DMS53 (cell line): ENCODE measurements at places on chromosomes 4 and X.

DNA sequence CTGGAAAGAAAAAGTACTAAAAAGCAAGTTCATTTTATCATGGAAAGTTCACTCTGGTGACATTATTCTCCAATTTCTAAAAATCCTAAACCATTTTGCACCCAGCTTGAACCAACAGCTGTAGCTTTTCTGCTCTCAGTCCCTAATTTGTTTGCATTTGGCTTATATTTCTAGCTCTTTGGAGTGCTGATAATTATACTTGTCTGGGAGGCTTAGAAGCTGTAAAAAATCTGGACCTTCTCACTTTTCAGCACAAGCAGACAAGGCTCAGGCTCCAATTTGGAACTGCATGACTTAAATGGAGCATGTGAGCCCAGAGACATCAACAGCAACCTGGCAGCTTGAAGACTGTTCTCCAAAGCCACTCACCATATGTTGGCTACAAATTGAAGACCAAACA, 170.9 kb upstream of the PCDH18 start:
- DNase-seq = peak; percentile 14

GRCh38 chrX:108516184-108516583, 76.5 kb downstream of the COL4A5 start:
- DNase-seq = no peak

DNA sequence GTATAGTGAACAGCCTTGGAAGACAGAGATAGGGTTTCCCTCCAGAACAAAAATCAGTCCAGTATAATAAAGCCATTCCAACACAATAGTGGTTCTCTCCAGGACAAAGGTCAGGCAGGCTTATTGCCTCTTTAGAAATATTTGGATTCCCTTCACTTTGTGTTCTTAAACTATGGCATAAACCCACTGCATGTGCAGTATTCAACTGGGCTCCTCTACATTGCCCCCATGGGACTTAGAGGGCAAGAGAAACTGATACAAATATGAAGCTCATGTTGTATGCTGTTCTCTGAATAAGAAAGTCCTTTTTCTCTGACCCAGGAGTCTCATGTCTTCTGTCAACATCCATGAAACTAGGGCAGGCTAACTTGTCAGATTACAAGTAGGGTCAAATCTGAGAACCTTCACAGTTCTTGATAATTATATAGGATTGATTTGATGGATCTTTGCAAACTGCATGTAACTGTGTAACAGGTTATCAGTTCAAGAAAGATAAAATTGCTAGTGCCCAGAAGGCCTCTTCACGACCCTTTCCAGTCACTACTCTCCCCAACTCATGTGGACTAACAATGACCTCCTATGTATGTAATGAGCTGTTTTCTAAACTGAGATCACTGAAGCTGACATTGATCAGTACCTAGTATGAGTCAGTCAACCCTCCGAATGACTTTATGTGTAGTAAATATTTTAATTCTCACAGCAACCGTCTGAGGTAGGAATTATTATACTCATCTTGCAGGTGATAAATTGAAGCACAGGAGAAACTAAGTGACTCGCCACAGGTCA, 31.9 kb upstream of the FAM9C start:
- no peak for DNase-seq

GRCh38 chr4:45172636-45173035, 446.3 kb upstream of the GNPDA2 start:
- no peak for DNase-seq

- no peak for DNase-seq
Measured at GRCh38 chr4:150579551-150580234, 2.3 kb upstream of the MAB21L2 start.

GRCh38 chr4:103786014-103786413, 66.2 kb upstream of the TACR3 start:
- DNase-seq = peak; percentile 74

DNA sequence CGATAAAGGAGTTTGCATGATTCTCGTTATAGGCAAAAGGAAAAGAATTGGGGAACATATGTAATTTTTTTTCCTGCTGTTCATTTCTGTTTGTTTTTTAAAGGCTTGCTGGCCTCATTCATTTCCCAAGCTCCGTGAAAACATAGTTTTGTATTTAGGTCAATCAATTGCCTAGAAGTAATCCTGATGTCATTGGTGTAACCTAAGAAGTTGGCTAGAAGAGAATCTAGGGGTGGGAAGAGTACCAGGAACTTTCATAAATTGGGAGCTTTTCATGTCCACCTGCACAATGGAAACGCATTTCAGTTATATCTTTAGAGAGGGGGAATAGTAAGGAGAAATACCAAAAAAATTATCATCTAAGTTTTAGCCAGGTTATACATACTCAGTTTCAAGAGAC, 3.8 kb downstream of the RAPGEF2 start:
- no peak for DNase-seq

DNA sequence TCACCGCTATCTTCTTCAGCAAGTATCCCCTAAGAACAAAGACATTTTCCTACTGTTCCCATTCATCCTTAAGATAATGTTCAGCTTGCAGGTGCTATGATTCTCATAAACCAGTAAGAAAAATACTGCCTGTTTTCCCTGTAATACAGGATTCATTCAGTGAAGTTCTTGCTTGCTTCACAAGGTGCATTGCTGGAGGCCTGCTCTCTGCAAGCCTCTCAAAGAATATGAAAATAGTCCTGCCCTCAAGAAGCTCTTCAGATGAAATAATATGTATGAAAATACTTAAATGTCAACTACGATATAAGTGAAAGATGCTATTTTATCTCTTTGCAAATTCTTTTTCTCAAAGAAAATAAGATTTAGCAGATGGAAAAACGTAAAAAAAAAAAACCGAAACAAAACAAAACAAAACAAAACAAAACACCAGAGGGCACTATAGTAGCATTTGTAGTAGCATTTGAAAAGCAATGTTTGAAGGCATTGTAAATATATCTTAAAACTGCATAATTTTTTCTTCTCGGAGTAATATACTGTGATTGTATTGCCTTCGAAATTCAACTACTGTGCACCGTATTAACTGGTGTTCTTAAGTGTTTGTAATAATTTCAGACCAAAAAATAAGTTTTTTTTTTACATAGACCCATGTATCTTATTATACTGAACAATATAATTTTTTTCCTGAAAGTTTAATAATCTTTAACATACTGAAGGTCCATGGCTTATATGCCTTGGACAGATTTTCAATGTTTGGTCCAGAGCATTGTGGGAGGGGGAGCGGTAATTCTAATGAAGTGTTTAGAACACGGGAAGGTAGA, 26.0 kb downstream of the ADH4 start:
- peak; percentile 48 for DNase-seq

- DNase-seq = no peak
Measured at GRCh38 chrX:79153348-79153747, 8.9 kb downstream of the GPR174 start.

DNA sequence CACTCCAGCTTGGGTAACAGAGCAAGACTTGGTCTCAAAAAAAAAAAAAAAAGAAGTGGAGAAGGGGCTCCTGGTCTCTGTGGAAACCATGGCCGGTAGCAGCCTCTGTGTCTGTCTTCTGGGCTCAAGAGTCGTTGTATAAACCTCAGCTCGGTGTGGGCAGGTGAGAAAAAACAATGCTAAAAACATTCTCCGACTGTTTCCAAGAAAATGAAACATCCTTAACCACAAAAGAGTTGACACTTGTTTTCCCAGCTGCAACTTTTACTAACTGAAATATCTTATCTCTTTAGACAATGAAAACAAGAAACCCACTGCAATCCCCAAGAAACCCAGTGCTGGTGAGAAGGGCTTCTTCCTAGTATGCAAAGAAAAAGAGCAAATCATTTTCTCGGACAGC, 26.2 kb downstream of the CD99 start:
- DNase-seq = no peak

GRCh38 chr4:37757761-37758160, 68.7 kb upstream of the PGM2 start:
- DNase-seq = no peak

DNA sequence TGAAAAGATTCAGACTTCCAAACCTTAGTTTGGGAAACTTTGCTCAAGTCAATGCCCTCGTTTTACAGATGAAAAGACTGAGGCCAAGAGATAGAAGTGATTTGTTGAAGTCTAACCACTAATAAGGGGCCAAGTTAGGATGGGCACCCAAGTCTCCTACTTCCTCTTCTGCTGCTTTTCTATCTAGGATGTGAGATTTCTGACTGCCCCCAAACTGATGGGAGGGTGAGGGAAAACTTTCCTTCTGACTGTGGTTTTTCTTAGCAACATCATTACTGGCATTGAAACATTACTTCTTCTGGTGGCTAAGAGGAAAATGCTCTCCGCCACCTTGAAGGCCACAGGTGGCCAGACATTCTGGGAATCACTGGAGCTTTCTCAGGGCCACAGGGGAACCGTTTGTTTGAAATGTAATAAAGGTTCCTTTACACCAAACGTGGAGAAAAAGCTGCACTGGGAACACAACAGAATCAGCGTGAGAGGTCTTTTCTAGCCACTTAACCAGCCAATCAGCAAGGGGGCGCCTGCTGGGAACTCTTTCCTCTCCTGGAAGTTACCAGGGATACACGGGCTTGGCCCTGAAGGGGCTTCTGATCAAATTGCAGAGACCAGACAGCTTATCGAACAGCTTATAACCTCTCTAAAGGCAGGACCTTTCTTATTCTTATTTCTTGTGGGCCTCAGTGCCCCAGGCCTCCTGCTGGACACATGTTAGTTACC, 115.9 kb upstream of the TEX13D start:
- no peak for DNase-seq

GRCh38 chr4:181264893-181265292, 978.3 kb upstream of the TENM3 start:
- DNase-seq = peak; percentile 22

- DNase-seq = no peak
Measured at GRCh38 chr4:146123231-146123630, 52.3 kb upstream of the LSM6 start.

DNA sequence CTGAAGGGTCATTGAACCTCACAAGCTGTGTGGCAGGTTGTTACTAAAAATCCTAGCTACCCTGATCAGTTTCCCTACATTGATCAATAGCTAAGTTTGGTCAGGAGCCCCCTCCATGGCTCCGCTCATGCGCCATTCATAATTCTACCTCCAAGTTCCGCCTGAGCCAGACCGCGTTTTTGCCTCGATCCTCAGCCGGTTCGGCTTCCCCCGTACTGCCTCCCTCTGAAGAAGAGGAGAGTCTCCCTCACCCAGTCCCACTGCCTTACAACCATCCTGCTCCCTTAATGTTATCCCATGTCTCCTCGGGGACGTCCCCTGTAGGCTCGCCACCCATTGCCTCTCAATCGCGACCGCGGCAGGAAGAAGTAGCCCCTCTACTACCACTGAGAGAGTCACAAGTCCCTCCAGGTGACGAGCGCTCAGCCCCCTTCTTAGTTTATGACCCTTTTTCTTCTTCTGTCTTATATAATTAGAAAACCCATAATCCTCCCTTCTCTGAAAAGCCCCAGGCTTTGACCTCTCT, 158.2 kb downstream of the DEFB131A start:
- DNase-seq = no peak

- no peak for DNase-seq
Measured at GRCh38 chr4:114998316-114998715, 115.1 kb downstream of the NDST4 start.

GRCh38 chrX:32644476-32645245, 566.7 kb downstream of the DMD start:
- DNase-seq = no peak

- DNase-seq = no peak
Measured at GRCh38 chrX:124720532-124720931, 374.2 kb downstream of the SH2D1A start.

DNA sequence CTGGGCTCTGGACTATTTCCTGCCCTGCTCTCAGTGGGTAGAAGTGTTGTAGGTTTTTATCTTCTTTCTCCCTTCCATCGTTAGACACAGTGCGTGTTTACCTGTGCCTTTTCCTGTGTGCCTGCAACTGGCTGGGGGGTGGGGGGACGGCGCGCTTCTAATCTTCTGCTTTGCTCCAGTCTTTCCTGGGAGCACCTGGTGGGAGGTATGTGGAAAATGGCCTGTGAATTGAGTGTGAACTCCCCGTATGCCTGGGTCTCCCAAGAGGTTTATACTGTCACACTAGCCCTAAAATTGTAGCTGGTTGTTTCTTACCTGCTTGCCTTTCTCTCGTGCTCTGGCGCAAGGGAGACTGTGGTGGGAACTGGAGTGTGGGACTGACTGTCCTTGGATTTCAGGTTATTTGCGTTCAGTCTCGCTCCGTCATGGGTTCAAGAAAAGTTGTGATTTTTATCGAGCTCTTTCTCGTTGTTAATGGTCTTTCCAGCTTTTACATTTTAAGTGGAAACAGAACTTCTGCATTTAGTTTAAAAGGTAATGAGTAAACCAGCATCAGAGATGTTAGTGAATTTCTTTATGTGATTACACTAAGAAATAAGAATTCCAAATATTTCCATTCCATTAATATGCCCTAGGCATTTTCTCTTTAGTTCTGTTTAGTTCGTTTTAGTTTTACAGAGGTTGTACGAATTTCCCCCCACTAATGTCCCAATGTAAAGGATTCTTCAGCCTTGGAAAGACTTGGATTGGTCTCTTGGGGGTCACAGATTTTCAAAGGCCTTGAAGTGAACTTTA, 15.3 kb downstream of the MRPL1 start:
- no peak for DNase-seq

DNA sequence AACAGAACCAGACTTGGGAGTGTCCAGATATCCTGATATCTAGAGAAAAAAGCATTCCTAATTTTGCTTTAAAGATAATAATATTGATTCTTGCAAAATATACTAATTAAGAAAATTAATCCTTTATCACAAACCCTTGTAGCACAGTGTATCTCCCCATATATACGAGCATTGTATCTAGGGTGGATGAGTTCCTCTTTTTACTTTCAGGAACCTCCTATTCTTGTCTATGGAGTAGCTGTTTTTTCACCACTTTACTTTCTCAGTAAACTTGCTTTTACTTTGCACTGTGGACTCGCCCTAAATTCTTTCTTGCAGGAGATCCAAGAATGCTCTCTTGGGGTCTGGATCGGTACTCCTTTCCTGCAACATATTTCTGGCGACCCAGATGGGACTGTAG, 103.9 kb downstream of the GLUD2 start:
- DNase-seq = no peak

- DNase-seq = no peak
Measured at GRCh38 chr4:155774033-155774432, 15.2 kb downstream of the GUCY1B1 start.

DNA sequence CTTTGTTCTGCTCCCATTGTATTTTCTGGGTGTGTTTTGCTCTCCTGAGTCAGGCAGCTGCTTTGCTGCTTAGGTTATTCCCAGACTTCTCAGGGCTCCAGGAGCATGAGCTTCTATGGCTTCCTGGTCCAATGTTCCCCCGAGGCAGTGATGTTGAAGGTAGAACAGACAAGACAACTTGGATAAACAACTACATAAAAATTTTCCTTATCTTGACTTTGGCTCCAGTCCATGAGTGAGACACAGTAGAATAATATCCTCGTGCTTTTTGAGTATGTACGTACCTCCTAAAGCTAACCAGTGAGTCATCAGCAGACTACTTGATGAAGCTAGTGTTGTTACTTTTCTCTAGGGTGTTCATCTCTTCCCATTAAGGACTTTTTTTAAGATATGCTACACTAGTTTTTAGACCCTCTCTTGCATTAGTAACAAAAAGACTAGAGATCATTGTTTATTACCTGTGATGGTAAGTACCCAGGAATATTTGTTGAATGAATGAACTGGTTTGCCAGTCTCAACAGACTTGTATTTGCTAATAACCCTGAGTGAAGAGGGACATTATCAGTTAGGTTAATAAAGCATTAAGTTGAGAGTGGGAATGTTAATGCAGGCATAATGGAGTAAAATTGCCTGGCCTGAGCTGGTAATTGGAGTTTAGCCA, 131.9 kb downstream of the FHIP1A start:
- DNase-seq = peak; percentile 81
